ENCODE measurements at places on chromosomes 5 and 9.

DNA sequence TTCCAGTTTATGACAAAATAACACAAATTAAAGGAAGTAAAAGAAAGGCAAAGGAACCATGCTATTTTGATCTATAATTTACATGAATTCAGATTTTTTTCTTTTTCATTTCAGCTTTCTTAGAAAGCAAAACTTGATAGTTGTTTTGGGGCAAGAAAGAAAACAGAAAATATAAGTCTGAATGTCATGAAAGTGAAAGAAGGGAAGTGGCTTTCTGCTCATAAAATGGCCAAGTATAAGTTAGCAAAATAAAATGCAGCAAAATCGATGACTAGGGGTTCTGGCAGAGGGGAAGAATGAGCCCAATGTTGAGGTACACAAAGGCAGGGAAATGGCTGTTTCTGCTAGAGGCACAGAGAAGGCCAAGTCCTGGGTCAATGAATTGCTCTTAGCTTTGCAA is 3.0 kb upstream of the IFNW1 start:
- DNase-seq = no peak

DNA sequence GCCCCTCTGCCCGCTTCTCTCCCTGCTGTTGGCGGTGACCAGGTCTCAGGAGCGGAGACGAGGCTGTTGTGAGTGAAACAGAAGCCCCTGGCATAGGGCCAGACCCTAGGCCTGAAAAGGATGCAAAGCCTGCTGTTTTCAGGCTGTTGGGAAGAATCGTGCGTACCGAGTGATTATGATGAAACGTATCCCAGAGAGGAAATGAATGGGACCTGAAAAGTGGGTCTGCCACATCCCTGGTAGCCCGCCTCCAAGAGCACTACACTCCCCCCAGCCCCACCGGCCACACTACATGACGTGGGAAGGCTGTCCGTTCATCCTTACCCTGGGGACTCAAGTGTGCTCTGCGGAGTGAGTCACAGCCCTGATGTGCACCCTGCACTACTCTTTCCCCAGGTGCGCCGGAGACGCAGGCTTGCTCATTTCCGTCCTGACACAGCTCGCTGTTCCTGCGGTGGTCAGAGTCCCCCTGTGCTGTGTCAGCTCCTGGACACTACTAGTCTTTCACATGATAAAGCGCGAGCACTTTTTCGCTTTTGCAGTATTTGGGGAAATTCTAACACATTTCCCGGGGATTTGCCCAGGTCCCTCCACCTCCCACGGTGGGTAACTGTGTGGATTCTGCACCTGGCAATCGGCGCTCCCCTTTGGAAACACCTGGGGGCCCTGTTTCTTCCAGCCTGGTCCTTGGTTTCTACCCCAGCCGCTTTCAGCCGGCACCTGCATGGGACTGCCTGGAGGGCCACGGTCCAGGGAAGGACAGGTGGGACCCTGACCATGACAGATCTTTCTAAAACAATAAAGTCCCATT is 91.5 kb downstream of the ANKRD33B start:
- DNase-seq = no peak

DNA sequence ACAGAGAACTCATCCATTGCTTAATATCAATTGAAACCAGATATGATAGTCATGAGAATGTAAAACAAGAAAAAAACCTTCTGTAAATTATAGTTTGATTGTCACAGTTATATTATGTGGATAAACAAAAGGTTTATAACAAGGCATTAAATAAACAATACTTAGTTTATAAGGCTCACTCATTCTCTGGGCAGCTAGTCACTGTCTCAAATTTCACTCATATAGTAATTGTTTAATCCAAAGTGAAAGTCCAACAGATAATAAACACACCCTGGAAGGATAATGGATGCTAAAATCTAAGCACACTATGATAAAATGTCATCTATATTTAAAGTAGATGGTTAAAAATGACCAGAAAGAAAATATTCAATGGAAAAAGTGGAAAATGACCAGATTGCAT is 30.8 kb upstream of the SLC12A2 start:
- no peak for DNase-seq

GRCh38 chr5:151449297-151449696 is 1.9 kb downstream of the SLC36A1 start:
- DNase-seq = no peak

DNA sequence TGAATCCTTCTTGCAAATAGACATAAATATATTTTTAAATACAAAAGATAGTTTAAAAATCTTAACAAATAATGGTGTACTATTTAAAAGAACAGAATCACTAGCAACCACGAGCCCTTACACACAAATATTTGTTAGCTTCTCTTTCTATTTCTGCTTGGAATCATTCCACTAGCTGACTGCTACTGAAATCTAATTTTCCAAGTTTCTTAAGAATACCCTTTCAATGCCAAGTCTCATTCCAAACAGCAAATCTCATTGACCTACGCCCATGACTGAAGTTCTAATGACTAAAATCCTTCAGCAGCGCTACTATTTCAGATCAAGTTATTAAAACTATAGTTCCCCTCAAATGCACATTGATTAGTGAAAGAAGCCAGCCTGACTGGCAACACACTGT is 13.2 kb upstream of the PPP1R2B start:
- DNase-seq = no peak

- DNase-seq = no peak
These were observed 60.9 kb upstream of the ABL1 start for GRCh38 chr9:130774183-130774582.

- no peak for DNase-seq
These were observed 208.8 kb upstream of the CTNND2 start for GRCh38 chr5:12113062-12113461.

DNA sequence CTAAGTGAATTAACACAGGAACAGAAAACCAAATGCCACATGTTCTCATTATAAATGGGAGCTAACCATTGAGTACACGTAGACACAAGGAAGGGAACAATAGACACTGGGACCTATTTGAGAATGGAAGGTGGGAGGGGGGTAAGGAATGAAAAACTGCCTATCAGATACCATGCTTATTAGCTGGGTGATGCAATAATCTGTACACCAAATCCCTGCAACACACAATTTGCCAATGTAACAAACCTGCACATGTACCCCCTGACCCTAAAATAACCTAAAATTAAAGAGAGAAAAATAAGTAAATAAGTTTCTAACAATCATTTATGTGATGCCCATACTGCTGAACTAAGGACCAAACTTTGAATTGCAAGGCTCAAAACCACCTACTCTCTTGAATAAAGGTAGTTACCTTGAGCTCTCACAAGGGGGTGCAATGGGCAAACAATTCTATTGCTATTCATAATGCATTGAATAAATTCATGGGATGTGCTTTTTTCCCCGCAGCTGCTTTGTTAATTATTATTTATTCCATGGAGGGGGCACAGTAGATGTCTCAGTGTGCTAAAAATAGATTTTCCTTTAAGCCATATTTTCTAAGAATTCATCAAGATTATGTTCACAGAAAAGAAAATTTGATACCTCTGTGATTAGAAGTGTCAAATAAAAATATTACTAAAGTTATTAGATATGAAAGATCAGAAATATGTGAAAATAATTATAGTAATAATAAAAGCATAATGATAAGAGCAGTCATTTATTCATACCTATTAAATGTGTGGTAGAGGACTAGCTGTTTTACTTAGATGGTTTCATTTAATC is 76.2 kb upstream of the PTPN3 start:
- peak; percentile 65 for DNase-seq

GRCh38 chr5:132674671-132675506 is 1.1 kb downstream of the IL4 start:
- peak; percentile 96 for DNase-seq

DNA sequence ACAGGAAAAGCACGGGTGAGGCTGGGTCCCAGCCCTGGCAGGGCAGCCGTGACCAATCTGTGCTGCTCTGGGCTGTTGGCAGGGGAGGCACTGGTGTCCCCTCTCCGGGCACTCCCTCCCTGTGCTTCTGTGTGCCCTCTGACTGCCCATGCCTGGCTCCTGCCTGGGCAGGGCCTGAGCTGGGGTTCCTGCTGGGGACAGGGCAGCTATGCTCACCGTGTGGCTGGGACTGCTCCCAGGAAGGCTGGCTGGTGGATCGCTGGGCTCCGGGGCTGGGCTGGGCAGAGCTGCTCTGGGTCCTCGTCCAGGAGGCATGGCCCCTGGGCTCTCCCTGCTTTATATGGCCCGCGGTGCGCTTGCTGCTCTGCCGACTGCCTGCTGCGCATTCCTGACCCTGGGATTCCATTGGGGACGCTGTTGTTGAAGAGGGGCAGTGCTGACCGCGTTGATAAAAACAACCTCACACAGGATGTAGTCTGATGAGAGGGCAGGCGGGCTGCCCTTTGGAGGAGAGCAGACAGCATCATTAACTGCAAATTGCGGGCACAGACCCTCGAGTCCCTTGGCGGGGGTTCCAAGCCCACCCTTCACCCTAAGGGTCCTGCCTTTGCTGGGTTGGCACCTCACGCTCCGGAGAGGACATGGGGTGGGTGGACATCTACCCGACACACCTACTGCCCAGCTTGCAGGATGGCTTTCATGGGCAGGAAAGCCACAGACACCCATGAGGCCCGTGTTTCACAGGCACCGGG is 955 bp downstream of the QRFP start:
- DNase-seq = no peak

DNA sequence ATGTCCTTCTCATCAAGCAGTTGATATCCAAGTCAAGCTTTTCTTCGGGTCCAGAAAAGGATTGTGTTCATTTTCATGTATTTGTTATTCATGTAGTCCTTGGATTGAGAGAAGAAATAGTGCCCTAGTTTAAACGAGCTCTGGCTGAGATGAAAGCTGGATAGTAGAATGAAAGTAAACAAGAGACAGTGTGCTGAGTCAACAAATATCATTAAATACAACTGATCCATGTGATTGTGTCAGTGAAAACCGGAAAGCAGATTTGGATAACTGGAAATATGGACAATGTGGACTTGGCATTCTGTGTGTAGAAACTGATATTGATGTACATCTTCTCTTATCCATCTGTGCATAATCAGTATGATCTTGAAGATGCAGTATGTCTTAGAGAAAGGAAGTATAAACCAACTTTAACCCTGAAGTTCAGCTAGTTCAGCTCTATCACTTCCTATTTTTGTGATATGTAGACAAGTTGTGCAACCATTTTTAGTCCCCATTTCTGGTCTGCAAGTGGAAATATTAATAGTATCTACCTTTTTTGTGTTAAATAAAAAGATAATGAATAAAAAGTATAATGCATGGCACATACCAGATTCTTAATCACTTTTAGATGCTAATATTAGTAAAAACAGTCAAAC is 4.4 kb downstream of the MUSK start:
- no peak for DNase-seq

DNA sequence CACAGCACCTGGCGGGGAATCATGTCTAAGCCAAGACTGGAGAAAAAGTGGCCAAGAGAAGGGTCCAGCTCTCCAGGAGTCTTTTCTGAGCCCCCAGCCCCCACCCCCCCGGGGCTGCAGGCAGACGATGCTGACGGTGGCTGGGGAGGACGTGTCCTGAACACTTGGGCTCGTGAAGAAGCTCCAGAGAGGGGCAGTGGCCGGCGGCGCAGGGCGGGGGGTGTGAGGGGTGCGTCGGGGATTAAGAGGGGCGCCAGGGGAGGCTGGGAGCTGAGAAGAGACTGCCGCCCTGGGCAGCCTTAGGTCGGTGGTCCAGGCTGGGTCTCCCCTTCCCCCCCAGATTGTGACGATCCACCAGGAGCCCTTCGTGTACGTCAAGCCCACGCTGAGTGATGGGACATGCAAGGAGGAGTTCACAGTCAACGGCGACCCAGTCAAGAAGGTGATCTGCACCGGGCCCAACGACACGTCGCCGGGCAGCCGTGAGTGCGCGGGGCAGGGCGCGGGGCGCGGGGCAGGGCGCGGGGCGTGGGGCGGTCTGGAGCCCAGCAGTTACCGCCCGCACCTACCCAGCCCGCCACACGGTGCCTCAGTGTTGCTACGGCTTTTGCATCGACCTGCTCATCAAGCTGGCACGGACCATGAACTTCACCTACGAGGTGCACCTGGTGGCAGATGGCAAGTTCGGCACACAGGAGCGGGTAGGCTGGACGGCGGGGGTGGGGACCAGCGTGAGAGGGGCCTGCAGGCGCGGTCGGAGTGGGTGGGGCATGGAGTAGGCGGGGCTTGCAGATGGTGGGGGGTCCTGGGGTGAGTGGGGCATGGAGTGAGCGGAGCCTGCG is 8.9 kb downstream of the LRRC26 start:
- DNase-seq = no peak

GRCh38 chr9:110146373-110146772 is 61.6 kb downstream of the C9orf152 start:
- DNase-seq = peak; percentile 38

- no peak for DNase-seq
These were observed 315 bp upstream of the GPR150 start for GRCh38 chr5:95619514-95620029.

DNA sequence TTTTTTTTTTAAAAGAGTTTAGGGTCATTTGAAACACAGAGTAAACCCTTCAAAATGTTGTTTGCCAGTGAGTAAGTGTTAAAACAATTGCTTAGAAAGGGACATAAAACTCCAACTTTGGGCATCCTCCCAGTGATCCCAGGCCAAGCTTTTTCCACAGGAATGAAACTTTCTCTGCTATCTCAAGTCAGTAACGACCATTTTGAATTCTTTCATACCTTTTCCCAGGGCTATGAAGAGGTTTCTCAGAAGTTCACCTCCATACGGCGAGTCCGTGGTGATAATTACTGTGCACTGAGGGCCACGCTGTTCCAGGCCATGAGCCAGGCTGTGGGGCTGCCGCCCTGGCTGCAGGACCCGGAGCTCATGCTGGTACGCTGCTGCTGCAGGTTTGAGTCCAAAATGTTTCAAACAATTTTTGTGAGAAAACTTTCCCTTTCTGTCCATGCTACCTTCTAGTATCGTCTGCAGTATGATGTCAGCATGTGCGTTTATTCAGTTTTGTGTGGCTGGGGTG is 16.8 kb downstream of the OTULIN start:
- DNase-seq = no peak

DNA sequence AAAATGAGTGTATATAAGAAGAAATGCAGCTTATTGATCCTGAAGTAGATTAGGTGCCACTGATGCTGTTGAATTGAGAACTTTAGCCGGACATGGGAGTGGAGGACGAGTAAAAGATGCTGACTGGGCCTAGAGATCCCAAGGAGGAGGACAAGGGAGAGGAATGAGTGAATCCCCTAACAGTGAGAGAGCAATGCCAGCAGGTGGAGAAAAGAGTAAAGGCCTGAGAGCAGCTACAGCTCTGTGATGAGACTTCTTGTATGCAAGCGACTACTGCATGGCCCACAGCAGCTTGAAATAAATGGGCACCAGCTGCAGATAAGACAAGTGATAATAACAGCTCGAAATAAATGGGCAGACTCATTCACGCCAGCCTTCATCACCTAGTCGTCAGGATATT is 44.5 kb upstream of the JMY start:
- DNase-seq = no peak

- no peak for DNase-seq
These were observed 13.8 kb downstream of the CD74 start for GRCh38 chr5:150398722-150399523.

GRCh38 chr5:56233230-56233629 is at the start of gene ANKRD55:
Gene ANKRD55 (minus strand): TSS chr5:56233330. CDS start chr5:56232913, 417 bp downstream.
- DNase-seq = no peak

- DNase-seq = no peak
These were observed 327.8 kb downstream of the FBXL7 start for GRCh38 chr5:15827741-15828140.

GRCh38 chr5:96324708-96325107 is 108.3 kb downstream of the PCSK1 start:
- DNase-seq = peak; percentile 85

All from HFFc6 (cell line).